H54 (cell line): ENCODE measurements at places on chromosomes 1 and 21.

- no peak for DNase-seq
Observed at GRCh38 chr1:91065337-91065736, 43.5 kb upstream of the ZNF644 start.

GRCh38 chr1:221418346-221418745, 323.5 kb downstream of the DUSP10 start:
- DNase-seq, result no peak

- DNase-seq, result no peak
Observed at GRCh38 chr21:37764691-37765090, 151.6 kb downstream of the KCNJ6 start.

- no peak for DNase-seq
Observed at GRCh38 chr1:15412175-15412800, 2.6 kb downstream of the EFHD2 start.

GRCh38 chr1:67759692-67760029, 73.6 kb downstream of the GNG12 start:
- DNase-seq, result no peak

DNA sequence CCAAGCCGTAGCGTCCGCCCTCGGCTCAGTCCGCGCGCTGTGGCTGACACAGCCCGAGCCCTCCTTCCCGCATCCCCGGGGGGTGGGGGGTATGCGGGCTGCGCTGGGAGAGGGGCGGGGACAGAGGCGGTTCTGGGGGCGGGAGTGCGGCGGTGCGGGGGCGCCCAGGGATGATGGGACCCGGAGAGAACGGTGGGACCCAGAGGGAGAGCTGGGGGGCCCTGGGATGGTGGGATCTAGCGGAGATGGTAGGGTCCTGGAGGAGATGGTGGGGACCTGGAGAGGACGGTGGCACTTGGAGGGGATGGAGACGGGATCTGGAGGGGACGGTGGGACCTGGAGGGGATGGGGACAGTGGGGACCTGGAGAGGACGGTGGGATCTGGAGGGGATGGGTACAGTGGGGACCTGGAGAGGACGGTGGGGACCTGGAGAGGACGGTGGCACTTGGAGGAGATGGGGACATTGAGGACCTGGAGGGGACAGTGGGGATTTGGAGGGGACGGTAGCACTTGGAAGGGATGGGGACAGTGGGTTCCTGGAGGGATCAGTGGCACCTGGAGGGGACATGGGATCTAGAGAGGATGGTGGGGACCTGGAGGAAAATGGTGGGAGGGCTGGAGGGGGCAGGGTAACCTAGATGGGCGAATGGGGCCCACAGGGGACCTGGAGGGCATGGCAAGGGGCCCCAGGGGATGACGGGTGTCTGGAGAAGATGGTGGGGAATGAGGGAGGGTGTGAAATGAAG, 477 bp downstream of the SNAP47 start:
- DNase-seq, result no peak

- DNase-seq, result no peak
Observed at GRCh38 chr1:111660204-111661150, 40.9 kb downstream of the RAP1A start.

DNA sequence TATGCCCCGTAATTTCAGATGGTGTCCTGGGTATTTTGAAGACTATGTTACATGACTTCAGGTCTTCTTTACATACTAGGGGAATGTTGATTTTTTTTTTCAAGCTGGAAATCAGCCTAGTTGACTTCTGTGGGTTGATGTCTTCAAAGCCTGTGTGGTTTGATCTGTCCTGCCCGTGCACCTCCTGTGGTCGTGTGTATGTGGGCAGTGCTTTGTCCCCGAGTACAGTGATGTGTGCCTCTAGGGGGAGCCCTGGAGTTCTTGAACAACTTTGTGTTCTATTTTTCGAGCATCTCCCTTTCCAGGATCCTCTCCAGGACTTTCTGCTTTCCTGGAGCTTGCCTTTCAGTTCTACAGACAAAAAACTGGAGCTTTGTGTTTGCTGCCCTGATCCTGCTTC, 28.9 kb downstream of the OBSCN start:
- DNase-seq, result no peak

- no peak for DNase-seq
Observed at GRCh38 chr1:77275194-77275593, 6.6 kb upstream of the AK5 start.
